IMR-90 (cell line): ENCODE measurements at places on chromosomes 1 and 21.

DNA sequence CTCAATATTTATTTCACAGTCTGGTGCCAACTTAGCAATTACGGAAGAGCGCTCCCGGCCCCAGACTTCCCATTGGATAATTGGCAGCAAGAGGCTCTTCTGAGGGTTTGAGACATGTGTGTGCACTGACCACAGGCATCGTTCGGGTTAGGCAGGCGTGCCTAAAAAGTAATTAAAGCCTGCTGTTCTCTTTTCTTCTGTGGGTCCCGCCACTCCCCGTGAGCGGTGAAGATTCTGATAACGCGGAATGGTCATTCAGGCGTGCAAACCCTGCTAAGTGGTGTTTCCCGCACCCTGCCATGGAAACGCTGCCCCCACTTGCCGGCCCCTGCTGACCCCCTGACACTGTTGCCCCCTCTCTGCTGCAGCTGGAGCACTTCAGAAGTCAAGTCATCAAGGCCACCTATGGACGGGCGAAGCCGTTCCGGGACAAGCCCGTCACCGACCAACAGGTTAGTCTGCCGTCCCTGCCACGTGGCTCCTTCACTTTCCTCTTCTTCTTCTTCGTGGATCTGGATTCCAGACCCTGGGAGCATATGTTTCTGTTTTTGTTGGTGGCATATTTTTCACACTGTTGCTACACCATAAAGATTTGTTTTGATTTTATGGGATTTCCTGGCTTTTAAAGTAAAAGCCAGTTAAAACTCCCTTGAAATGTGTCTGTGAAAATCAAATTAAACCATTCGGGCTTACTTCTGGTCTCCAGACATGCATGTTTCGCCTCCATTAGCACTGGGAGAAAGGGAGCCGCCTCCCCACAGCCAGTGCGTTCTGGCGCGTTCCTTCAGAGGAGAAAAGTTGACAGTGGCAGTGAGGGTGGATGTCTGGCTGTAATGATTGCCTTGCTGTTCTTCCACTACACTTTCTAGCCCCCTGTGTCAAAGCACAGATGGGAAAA lies 79.9 kb downstream of the FHAD1 start:
- no peak overlapping the region for H3K27ac ChIP-seq
- H3K36me3 ChIP-seq = no peaks in the 10 kb centered on the region
- H3K4me1 ChIP-seq = peaks cover 3% of the 10 kb centered on the region; the same call in 1 of the 2 replicates
- DNase-seq = no peak
- H3K27me3 ChIP-seq = no peaks in the 10 kb centered on the region

GRCh38 chr1:95384567-95384966 lies 150.6 kb downstream of the RWDD3 start:
- H3K27ac ChIP-seq = no peak overlapping the region
- no peaks in the 10 kb centered on the region for H3K27me3 ChIP-seq
- peak; percentile 1 for DNase-seq
- H3K36me3 ChIP-seq = no peaks in the 10 kb centered on the region
- no peak overlapping the region for H3K4me3 ChIP-seq
- H3K4me1 ChIP-seq = no peaks in the 10 kb centered on the region

DNA sequence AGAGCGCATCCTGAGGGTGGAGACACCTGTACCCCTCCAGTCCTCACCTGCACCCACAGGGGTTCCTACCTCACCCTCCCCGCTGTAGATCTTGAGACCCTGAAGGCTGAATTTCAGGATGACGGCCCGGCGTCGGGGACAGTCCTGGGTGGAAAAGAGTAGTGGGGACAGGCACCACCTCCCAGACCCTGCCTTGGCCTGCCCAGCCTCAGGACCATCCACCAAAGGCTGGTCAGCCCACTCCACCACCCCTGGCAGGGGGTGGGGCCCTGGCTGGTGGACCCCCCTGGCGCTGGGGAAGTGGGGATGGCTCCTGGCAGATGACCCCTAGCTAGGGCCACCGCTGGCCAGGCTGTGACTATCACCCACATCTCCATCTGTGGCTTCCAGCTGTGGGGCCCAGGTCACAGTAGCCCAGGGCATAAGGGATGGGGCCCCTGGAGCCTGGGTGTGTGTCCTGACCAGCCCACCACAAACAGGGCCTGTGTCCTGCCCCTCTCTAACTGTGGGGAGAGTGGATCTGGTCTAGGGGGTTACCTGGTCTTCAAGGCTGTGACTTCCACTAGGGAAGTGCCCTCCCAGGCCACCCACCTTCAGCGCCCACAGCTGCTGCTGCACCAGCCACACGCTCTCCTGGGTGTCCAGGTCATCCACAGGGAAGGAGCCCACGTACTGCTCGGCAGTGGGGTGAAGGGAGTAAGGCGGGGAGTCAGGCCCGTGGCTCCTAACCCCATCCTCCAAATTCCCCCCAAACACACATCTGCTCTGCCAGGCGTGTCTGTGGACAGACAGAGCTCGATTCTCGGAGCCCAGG lies 5.4 kb downstream of the SH2D5 start:
- no peak for DNase-seq
- peaks cover 3% of the 10 kb centered on the region for H3K4me1 ChIP-seq
- H3K27me3 ChIP-seq = no peaks in the 10 kb centered on the region

DNA sequence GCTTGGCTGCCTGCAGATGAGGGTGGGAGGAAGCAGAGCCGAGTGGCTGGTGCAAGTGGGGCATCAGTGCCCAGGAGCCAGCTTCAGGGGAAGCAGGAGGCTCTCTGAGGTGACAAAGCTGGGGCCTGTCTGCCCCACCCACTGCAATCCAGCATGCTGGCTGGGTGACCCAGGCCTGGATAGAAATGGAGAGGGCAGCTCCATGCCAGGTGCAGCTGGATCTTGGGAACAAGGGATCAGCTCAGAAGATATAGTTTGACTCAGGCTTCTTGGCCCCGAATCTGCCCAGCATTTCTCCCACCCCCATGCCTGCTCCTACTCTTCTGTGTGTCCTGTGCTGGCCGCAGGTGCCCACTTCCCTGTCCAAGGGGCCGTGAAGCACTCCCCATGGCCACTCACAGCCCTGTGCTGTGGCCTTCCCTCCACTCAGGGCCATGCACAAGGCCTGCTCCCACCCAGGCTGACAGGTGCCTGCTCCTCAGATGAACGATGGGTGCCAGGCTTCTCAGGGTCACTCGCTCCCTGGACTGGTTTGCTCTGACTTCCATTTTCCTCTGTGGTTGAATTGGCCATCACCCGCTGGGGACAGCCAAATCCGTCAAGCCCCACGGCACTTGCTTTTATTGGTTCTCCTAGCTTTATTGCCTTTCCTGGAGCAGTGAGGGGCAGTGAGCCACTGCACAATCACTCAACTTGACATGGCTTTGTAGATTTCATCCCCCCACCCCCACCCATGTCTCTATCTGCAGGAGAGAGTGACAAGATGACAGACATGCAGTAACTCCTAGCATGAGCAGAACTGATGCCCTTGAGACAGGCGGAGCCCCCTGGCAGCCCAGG lies 174.8 kb upstream of the VAMP3 start:
- H3K27me3 ChIP-seq = peaks cover 15% of the 10 kb centered on the region
- no peak overlapping the region for H3K27ac ChIP-seq
- H3K4me3 ChIP-seq = no peak overlapping the region
- no peaks in the 10 kb centered on the region for H3K4me1 ChIP-seq
- no peak for DNase-seq
- no peaks in the 10 kb centered on the region for H3K36me3 ChIP-seq

- no peak overlapping the region for H3K27ac ChIP-seq
- no peaks in the 10 kb centered on the region; the same call in 1 of the 2 replicates for H3K4me1 ChIP-seq
- H3K36me3 ChIP-seq = no peaks in the 10 kb centered on the region
- H3K4me3 ChIP-seq = peak overlapping the region; percentile 7; the same call in 1 of the 2 replicates
- DNase-seq = no peak
- H3K27me3 ChIP-seq = no peaks in the 10 kb centered on the region
These were observed 97.4 kb downstream of the GIPC2 start for GRCh38 chr1:78143152-78143551.

DNA sequence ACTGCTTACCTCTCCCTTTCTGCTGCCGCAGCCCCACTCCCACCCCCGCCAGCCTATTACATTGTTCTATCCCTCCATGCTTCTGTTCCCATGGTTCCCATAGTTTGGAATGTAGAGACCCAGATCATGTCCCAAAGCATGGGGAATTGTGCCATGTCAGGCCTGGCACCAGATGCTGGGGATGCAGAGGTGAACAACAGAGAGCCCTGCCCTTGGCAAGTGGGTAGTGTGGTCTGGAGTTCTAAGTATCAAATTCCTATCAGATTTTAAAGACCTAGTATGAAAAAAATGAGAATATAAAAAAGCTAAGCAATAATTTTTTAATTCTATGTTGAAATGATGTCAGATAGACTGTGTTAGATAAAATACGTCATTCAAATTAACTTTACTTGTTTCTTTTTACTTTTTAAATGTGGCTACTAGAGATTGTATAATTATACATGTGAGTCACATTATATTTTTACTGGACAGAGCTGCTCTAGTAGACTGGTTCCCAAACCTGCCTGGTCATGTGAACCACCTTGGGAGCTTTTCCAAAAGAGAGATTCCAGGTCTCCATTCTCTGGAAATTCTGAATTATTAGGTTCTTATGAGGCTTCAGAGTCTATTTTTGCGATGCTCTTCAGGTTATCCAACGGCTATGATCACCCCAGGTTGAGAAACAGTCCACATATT lies 113.0 kb upstream of the DAB1 start:
- no peak overlapping the region for H3K27ac ChIP-seq
- H3K4me3 ChIP-seq = no peak overlapping the region
- H3K4me1 ChIP-seq = no peaks in the 10 kb centered on the region
- no peaks in the 10 kb centered on the region for H3K36me3 ChIP-seq
- H3K27me3 ChIP-seq = no peaks in the 10 kb centered on the region
